ENCODE measurements at places on chromosomes 1 and 21.

DNA sequence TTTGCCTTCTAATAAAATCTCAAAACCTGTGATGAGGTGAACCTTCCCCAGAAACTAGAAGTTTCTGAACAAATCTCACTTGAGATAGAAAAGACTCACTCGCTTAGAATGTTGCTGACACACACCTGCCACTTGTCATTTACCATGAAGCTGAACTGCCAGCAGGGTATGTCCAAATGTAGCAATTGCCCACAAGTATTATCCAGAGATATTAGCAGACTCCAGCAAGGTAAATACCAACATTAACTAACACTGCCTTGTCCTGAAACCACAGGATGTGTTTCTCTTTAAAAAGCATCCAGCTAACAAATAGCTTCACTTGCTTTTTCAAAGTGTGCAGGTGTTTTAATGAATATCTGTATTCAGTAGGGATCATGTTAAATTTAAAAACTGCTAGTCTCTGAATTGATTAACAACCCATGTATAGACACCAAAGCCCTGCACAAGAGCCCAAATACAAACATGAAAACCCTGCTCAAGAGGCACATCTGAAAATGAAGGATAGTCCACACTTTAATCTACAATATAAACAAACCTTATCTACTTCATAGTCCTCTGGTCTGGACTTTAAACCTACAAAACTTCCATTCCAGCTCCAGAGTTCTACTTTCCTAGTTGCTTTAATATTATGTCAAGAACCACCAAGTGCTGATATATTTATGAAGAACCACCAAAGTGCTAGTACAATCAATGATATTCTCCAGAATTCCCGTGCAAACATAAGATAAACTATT lies 19.3 kb downstream of the KRTAP8-1 start:
- DNase-seq = no peak

- DNase-seq = no peak
Observed at GRCh38 chr21:21102896-21103295, 104.7 kb downstream of the NCAM2 start.

DNA sequence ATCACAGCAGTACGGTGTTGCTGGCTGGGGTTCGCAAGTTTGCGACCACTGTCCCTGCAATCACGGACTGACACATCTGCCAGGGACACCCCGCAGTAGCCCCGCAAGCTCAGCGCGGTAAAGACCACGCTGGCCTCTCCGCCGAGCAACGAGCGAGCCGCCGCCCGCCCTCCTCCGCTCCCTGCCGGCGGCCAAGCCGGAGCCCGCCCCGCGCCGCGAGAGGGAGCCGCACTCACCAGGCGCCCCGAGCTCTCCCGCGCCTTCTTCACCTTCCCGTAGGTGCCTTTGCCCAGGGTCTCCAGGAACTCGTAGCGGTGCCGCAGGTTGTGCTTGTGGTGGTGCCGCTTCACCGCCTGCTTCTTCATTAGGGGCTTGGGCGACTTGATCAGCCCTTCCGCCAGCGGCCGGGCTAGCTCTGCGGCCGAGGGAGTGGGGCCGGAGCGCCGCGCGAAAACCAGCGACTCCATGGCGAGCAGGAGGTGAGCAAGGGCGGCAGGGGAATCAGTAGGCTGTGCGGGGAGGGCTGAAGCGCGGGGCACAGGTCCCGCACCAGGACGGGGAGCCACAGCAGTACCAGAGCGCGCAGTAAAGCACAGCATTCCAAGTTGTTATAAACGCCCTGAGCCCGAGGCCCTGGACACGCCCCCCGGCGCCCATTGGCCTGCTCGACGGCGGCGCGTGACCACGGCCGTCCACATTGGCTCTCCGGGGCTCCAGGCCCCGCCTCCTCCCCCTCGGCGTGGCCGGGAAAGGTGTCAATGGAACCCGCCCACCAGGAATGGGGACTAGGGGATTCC lies at the start of gene NUAK2:
Gene NUAK2, minus strand, starts transcription at position 584 of the 797 bp plus-strand sequence. Its CDS starts 117 bp downstream, at position 467.
- peak; percentile 79 for DNase-seq

DNA sequence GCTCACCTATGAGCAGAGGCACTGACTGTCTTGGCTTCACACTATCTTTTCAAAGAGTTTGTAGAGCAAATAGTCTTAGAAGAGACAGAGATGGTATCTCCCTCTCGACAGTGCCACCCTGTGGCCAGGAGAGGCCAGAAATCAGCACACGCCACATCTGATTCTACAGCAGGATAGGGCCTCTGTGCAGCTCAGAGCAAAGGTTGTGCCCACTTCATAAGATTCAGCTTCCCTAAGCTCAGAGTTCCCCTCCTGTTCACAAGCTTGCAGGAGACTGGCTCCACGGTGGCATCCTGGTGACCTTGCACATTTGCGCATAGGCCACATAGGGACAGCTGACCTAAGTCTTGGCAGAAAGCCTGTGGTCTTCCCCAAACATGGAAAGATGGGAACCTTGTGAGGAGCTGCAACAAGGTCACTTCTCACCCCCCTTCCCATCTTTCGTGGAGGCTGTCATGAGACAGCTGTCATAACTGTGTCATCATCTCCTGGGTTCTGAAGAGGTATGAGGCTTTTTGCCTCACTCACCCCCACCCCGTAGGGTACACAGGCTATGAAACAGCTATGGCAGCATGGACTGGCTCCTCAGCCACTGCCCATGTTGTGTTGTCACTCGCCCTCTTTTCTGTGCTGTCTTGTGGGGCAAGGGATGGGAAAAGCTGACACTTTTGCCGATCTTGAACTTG lies 3.0 kb downstream of the ITLN2 start:
- peak; percentile 74 for DNase-seq

DNA sequence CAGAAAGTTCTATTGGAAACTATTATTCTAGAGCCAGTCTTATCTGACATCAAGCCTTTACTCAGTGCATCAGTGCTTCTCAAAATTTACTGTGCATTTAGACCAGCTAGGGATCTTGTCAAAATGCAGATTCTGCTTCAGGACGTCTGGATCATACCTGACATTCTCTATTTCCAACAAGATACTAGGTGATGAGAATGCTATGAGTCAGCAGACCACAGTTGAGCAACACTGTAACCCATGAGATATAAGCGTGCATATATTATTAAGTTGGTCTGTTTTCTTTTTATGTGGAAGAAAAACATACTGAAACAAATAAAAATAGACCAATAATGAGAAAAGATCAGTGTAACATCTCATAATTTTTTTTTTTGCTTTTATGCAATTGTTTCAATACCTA lies 40.4 kb upstream of the KCNH1 start:
- DNase-seq = no peak

DNA sequence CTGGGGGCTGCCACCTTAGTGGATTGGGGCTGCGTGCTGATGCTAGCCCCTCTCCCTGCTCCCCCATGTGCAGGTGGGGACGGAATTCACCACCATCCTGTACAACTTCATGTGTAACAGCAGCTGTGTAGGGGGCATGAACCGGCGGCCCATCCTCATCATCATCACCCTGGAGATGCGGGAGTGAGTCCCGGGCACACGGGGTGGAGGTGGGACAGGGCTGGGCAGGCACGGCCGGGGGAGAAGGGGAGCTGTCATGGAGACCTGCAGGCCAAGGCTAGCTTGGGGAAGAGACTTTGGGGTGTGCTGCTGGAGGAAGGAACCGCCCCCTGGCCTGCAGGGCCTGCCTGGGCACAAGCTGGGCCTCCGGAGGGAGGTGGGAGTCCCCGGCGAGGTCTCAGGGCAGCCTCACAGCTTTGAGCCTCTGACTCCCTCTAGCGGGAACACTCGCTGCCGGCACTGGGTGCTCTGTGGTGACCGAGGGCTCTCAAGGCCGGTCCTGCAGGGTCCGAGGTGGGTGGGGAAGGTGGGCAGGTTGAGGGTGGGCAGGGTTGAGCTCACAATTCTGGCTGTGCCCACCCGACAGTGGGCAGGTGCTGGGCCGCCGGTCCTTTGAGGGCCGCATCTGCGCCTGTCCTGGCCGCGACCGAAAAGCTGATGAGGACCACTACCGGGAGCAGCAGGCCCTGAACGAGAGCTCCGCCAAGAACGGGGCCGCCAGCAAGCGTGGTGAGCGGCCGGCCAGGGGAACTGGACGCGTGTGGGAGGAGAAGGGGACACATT lies 25.0 kb upstream of the CCDC27 start:
- no peak for DNase-seq

GRCh38 chr1:47514229-47514628 lies 76.4 kb downstream of the FOXD2 start:
- DNase-seq = no peak

DNA sequence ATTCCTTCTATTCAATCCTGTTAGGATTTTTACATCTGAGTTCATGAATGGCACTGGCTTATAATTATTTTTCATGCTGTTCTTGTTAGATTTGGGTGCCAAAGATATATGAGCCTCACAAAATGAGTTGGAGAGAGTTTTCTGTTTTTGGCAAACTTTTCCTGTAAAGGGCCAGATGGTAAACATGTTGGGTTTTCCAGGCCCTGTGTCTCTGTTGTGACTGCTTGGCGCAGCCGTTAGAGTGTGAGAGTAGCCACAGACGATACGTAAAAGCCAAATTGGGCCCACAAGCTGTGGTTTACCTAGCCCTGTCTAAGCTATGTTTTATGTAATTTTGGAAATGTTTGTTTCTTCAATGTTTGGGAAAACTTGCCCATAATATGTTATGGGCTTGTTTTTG lies 15.6 kb upstream of the CA6 start:
- DNase-seq = no peak

- DNase-seq = no peak
Observed at GRCh38 chr1:52532247-52532646, 20.6 kb downstream of the TUT4 start.

- DNase-seq = no peak
Observed at GRCh38 chr1:6007318-6008083, 15.3 kb upstream of the NPHP4 start.

GRCh38 chr21:38810034-38810825 lies 4.5 kb downstream of the ETS2 start:
- DNase-seq = no peak

DNA sequence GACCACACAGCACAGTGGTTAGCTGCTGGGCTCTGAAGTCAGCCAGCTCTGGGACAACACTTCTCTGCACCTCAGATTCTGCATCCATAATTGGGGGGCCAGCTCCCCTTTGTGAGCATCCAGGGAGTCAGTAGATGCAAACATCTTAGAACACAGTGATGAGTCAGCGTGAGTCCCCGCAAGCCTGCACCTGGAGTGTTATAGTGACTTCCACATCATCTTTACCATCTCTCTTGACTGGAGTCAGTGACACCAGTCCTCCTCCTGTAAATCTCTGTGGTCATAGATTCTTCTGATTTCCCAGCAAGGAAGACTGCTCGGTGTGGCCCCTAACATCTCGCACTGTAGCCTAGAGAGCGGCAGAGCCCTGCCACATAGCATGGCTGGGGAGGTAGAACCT lies 13.9 kb upstream of the EDN2 start:
- DNase-seq = no peak

GRCh38 chr1:7654725-7655124 lies 116.4 kb upstream of the VAMP3 start:
- DNase-seq = no peak

DNA sequence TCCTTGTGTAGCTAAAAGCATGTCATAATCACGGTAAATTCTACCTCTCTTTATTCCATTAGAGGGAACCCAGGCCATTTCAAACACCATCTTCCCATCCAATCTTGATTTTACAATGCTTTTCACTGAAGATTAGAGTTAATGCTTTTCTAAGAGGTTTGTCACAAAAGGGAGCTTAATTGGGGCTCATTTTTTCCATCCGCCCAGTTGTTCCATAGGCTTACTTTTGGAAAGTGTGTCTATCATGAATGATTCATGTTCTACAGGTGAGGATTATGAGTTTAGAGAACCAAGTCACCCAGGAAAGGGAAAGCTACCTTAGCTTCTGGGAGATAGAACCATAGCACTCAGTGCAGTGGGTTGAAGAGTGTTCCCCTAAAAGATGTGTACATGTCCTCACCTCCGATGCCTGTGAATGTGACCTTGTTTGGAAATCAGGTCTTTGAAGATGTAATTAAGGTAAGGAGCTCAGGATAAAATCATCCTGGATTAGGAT lies 286.9 kb upstream of the RUNX1 start:
- no peak for DNase-seq

GRCh38 chr1:1926346-1926811 lies 7.3 kb upstream of the TMEM52 start:
- DNase-seq = no peak

Data from activated gamma-delta T cell treated with Interleukin-2 at 50 U/mL for 16 hours (primary cell).